Stomach (tissue), 19 donors: ENCODE measurements at places on chromosomes 7 and 10.

DNA sequence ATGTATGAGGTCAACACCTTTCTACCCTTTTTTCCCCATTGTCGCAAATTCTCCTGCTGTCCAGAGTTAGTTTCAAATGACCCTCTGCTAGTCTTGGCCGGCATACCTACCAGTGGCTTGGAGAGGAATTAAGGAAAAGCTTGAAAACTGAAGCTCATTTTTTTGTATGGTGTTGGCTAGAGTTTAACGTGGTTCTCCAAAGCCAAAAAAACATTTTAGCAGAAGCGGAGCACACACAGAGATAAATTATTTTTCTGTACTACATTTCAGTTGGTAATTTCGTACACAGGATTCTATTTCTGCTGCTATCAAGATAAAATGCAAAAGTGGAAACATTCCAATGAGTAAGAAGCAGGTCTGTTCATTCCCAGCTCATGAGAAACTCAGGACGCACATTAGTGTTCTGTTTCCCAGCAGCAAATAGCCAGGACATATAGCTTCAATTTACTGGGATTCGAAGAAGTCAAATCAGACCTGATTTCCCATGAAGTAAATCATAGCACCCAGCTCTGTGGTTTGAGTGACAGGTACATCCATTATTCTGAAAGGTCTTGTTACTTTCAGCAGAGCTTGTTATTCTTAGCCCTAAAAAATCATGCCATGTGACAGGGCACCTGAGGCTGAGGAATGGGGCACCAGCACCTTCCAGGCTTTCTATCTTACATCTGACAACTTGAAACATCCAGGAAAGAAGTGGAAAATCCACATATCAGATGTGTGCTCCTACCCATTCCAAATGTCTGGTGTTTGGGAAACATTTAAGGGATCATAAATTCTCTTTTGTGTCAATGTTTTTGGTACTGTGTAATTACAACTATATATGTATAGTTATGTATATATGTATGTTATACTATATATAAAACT, 215.9 kb upstream of the C7orf33 start:
- H3K27ac ChIP-seq: no peak overlapping the region
- no peaks in the 10 kb centered on the region for H3K36me3 ChIP-seq
- no peak for DNase-seq
- no peak overlapping the region for H3K4me3 ChIP-seq
- no peaks in the 10 kb centered on the region for H3K27me3 ChIP-seq

DNA sequence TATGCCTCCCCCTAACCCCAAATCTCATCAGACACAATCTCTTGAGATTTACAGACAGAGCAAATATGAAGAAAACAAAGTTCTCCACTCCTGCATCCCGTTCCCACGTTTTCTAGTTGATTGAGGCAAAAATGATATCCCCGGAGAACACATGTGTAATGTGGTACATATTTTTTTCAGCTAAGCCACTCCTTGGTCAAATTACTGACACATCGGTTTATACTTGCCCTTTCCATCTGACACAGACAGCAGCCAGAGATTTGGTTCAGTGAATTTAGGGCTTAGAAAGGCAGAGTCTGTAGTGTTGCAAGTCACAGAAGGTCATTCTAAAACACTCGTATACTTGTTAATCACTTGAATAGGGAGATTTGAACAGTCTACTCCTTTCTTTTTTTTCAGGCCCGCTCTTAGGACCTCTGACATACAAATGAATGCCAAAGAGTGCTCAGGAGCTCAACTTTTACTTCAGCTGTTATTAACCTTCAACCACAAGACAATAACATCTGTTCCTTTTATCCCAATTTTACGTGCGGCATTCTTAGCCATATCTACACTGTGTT, 1.8 kb upstream of the DDX50 start:
- no peaks in the 10 kb centered on the region for H3K36me3 ChIP-seq
- H3K4me1 ChIP-seq: peaks cover 30% of the 10 kb centered on the region
- no peak overlapping the region for H3K27ac ChIP-seq
- no peaks in the 10 kb centered on the region for H3K27me3 ChIP-seq
- no peak for DNase-seq

DNA sequence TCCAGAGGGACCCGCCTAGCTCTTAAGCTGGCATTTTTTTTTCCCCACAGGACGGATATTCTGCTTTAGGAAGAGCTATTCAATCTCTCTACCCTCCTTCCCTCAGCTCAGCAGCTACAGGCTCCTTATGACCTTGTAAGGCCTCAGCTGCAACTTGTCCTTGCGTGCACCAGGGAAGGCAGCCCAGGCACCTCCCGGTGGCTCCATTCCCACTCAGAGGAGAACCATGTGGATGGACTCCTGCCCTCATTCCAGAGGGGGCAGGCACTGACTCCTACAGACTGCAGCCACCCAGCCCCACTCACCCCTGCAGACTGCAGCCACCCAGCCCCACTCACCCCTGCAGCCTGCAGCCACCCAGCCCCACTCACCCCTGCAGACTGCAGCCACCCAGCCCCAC, 73.7 kb downstream of the ITIH5 start:
- no peak overlapping the region for H3K4me3 ChIP-seq
- H3K36me3 ChIP-seq: no peaks in the 10 kb centered on the region
- H3K4me1 ChIP-seq: no peaks in the 10 kb centered on the region
- peak overlapping the region; percentile 79 for H3K27ac ChIP-seq
- DNase-seq: peak; percentile 59

- H3K36me3 ChIP-seq: no peaks in the 10 kb centered on the region
- H3K4me3 ChIP-seq: no peak overlapping the region
- H3K4me1 ChIP-seq: peaks cover 38% of the 10 kb centered on the region
- no peak overlapping the region for H3K27ac ChIP-seq
- H3K27me3 ChIP-seq: no peaks in the 10 kb centered on the region
These were observed 34.4 kb upstream of the SVIL start for GRCh38 chr10:29669149-29669548.

- peak overlapping the region; percentile 99 for H3K4me3 ChIP-seq
- peak overlapping the region; percentile 100 for H3K27ac ChIP-seq
- no peaks in the 10 kb centered on the region for H3K27me3 ChIP-seq
- peaks cover 64% of the 10 kb centered on the region for H3K36me3 ChIP-seq
- peaks cover 32% of the 10 kb centered on the region for H3K4me1 ChIP-seq
These were observed 104.6 kb upstream of the TNRC18 start for GRCh38 chr7:5528071-5528814.

GRCh38 chr10:114142018-114142417, 32.0 kb downstream of the CCDC186 start:
- no peak overlapping the region for H3K27ac ChIP-seq
- H3K4me3 ChIP-seq: no peak overlapping the region
- H3K27me3 ChIP-seq: no peaks in the 10 kb centered on the region
- H3K36me3 ChIP-seq: peaks cover 84% of the 10 kb centered on the region
- H3K4me1 ChIP-seq: no peaks in the 10 kb centered on the region
- DNase-seq: no peak

- DNase-seq: no peak
- no peaks in the 10 kb centered on the region for H3K4me1 ChIP-seq
- H3K27ac ChIP-seq: no peak overlapping the region
- no peaks in the 10 kb centered on the region for H3K36me3 ChIP-seq
- no peaks in the 10 kb centered on the region for H3K27me3 ChIP-seq
These were observed 90.2 kb downstream of the DNAJB9 start for GRCh38 chr7:108659867-108660266.

DNA sequence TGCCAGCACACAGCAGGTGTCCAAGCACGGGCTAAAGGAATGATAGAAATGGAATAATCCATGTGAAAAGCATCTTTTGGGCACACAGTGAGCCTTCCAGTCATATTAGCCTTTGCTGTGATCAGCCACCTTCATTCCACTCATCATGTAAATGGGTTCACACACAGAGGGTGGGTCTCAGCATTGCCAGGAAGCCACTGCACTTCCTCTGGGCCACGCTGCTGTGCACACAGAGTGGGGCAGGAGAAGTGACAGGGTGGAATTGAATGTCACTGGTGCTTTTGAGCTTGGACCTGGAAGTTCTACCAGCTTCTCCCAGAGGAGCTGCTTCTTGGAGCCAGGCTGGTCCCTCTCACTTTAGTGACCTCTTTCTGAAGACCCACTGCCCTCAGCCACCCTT, 203.5 kb downstream of the USP6NL start:
- H3K36me3 ChIP-seq: no peaks in the 10 kb centered on the region
- H3K4me1 ChIP-seq: no peaks in the 10 kb centered on the region
- H3K27ac ChIP-seq: no peak overlapping the region
- no peaks in the 10 kb centered on the region for H3K27me3 ChIP-seq

GRCh38 chr10:62049624-62050345, 148.3 kb downstream of the ARID5B start:
- H3K4me1 ChIP-seq: peaks cover 54% of the 10 kb centered on the region
- DNase-seq: no peak
- H3K4me3 ChIP-seq: peak overlapping the region; percentile 42
- H3K36me3 ChIP-seq: peaks cover 26% of the 10 kb centered on the region

DNA sequence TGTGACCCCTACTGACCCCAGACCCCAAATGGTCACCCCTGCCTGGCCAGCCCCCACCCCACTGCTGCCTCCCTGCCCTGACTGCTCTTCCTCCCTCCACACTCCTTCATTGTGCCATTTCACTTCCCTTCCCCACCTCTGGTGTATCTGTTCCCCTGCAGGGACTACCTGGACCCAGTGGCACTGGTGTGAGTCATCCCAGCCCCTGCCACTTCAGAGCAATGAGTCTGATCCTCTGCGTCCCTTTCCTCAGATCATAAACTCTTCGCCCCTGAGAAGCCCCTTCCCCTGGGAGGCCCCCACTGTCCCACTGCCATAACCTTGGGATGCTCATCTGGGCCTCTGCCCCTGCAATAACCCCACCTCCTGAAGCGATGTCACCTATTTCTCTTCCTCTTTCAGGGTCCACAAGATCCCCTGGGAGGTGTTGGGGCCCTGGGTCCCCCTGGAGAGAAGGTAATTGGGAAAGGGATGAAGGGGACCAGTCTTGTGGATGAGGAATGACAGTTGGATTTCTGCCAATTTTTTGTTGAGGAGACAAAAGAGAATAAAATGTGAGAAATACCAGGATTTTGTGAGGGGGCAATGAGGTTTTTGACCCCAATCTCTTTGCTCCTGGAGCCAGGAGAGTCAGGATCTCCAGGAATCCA, 19.1 kb upstream of the VOPP1 start:
- H3K36me3 ChIP-seq: no peaks in the 10 kb centered on the region
- no peak overlapping the region for H3K27ac ChIP-seq
- H3K4me3 ChIP-seq: no peak overlapping the region
- no peaks in the 10 kb centered on the region for H3K4me1 ChIP-seq
- H3K27me3 ChIP-seq: no peaks in the 10 kb centered on the region

GRCh38 chr7:102122026-102122425, 164.6 kb upstream of the SH2B2 start:
- H3K4me1 ChIP-seq: peaks cover 6% of the 10 kb centered on the region
- no peaks in the 10 kb centered on the region for H3K36me3 ChIP-seq
- H3K4me3 ChIP-seq: no peak overlapping the region
- H3K27ac ChIP-seq: peak overlapping the region; percentile 46
- no peaks in the 10 kb centered on the region for H3K27me3 ChIP-seq

DNA sequence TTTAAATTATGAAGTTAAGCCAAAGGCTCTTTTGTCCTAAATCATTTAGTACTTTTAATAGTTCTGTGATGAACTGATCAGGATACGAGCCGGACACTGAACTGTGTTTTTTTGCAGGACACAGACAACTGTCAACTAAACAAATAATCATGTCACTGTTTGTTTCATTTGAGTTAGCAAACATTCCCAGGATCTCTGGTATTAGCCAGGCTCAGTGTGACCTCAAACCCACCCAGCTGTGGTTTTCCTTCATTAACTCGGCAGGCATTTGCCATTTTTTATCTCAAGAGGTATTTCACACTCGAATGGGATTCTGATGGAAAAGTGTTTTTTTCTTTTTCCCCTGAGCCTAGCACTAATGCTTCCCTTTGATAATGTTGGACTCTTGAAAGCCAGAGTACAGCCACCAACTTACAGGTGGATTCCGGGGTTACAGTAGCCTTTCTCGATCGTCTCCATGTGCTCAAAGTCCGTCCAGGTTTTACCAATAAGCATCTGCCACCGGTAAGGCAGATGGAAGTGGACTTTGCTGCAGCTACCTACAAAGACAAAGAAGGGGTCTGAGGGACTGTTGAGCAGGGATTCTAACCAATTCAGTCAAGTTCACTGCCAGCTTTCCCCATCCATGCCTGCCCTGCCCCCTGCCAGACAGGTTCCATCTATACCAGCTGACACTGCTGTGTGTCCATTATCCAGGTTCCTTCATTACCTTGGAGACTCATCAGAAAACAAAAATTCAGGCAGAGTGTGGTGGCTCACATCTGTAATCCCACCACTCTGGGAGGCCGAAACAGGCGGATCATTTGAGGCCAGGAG, 33.4 kb downstream of the ZC3HAV1 start:
- peaks cover 55% of the 10 kb centered on the region for H3K36me3 ChIP-seq
- no peaks in the 10 kb centered on the region for H3K27me3 ChIP-seq
- H3K4me3 ChIP-seq: no peak overlapping the region
- H3K4me1 ChIP-seq: peaks cover 10% of the 10 kb centered on the region
- no peak overlapping the region for H3K27ac ChIP-seq

GRCh38 chr10:64830869-64831268, 1309.7 kb downstream of the REEP3 start:
- H3K4me1 ChIP-seq: no peaks in the 10 kb centered on the region
- no peak overlapping the region for H3K4me3 ChIP-seq
- no peak overlapping the region for H3K27ac ChIP-seq
- H3K27me3 ChIP-seq: no peaks in the 10 kb centered on the region

DNA sequence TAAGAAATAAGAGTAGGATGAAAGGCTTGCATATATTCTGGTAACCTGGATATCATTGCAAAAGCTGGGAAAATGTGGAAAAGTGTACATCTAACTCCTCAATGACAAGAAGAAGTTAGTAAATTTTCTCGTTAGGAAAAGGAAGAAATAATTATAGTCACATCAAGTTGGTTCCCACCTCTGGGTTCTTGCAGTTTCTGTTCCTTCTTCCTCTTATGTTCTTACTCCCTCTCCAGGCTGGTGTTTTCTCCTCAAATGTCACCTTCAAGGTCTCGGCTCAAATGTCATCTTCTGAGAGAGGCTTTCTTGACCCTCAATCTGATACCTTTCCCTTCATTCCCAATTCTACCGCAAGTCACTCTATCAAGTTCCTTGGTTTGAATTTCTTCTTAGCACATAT, 64.4 kb downstream of the ENTPD1 start:
- H3K27me3 ChIP-seq: no peaks in the 10 kb centered on the region
- H3K36me3 ChIP-seq: no peaks in the 10 kb centered on the region
- no peak overlapping the region for H3K4me3 ChIP-seq
- H3K27ac ChIP-seq: no peak overlapping the region
- peaks cover 36% of the 10 kb centered on the region for H3K4me1 ChIP-seq

DNA sequence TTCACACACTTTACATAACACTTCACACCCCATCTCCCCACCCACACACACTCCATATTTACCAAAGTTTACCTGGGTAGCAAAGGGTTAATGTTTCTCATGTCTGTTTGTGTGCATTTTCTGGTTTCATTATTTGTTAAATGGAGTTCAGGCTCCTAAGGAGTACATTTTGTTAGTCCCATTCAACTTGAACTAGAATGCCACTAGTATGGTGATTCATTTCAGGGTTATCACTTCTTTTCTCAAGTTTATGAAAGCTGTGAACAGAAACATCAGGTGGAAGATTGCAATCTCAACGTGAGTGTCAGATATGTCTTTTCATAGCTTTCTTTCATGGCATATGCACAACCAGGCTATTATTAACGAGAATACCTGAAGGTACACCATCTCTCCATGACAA, 1027.5 kb downstream of the GATA3 start:
- no peaks in the 10 kb centered on the region for H3K36me3 ChIP-seq
- H3K27me3 ChIP-seq: no peaks in the 10 kb centered on the region
- DNase-seq: no peak
- H3K4me3 ChIP-seq: no peak overlapping the region
- no peaks in the 10 kb centered on the region for H3K4me1 ChIP-seq
- no peak overlapping the region for H3K27ac ChIP-seq
